ENCODE measurements at places on chromosomes 3 and 15. TPM values are rescaled to one million over a fixed set of nuclear protein-coding genes. Genes with fewer than 3 reads are reported as not detected.
A peak's percentile ranks its signal among the peaks of the same experiment; 100 is the strongest.

GRCh38 chr3:159432682-159433340, 555.8 kb upstream of the IL12A start:
- DNase-seq, result no peak

- DNase-seq, result no peak
Measured at GRCh38 chr3:178260887-178261565, 275.2 kb upstream of the KCNMB2 start.

- DNase-seq, result no peak
Measured at GRCh38 chr3:50573566-50574443, 4.5 kb downstream of the HEMK1 start.

DNA sequence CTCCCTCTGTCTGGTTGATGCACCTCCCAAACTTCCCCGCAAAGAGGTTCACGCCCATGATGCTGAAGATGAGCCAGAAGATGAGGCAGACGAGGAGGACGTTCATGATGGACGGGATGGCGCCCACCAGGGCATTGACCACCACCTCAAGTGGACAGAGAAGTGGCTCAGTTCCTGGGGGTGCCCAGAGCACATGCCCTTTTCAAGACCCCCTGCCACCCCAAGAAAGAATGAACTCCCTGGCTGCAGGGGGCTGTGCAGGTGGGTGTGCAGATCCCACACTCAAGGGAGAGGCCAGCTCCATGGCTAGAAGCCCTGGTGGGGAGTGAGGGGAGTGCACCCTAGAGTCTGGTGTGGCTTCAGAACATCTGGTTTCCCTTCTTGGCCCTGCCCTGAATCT, 64.1 kb downstream of the EXOG start:
- no peak for DNase-seq

DNA sequence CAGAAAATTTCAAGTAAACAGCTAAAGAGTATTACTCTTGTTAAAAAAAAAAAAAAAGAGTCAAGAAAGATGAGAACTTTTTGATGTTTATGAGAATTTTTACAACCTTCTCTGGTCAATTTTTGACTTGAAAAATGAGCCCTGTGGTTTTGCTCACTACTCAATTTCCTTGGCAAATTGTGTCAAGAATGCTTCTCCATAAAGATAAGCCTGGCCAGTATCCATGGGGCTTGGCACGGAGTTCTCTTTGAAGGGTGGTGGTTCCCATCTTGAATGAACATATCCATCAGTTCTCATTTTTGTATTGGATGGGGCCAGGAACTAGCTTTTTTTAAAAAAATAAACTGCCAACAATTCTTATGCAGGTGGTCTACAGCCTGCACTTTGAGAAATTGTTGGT, 179.9 kb downstream of the RYR3 start:
- DNase-seq, result no peak

GRCh38 chr3:14363379-14363778, 39.0 kb upstream of the SLC6A6 start:
- no peak for DNase-seq

GRCh38 chr15:60363087-60363549, 34.7 kb downstream of the ANXA2 start:
- DNase-seq, result no peak

GRCh38 chr3:23590424-23591273, 215.1 kb upstream of the UBE2E1 start:
- peak; percentile 78 for DNase-seq

DNA sequence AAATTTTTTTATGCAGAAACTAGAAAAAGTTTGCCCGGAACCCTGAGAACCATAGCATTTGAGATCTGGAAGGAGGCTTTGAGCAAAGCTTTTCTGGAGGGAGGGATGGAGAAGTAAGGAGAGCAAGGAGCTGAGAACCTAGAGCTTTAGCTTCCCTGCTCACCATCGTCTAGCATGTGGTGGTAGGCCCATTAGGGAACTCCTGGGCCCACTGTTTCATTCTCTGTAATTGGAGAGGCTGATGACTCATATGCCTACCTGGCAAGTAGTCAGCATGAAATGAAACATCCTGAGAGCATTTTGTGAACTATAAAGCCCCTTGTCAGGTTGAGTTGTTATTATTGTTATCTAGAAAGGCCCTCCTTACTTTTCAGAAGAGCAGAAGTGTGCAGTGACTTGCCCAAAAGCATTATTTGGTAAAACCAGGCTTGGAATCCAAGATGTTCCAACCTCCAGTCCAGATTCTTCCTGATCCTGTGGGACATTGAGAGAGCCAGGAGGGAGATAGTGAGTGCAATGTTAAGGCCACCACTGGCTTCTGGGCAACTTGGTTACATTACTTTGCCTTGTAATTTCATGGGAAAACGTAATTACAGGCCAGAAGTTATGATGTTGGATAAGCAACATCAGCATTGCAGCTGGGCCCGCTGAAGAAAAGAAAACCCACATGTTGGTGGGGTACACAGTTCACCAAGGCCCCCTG, 104.5 kb upstream of the BFSP2 start:
- DNase-seq, result peak; percentile 19

- DNase-seq, result no peak
Measured at GRCh38 chr3:129773691-129774663, 119.5 kb downstream of the TMCC1 start.

The ALCAM gene
- total RNA-seq, result 36.0 TPM

The OXTR gene
- total RNA-seq, result 5.0 TPM

The SERINC4 gene
- 0.13 TPM for total RNA-seq

The IQCF5 gene
- total RNA-seq, result not detected

The HTR3E gene
- total RNA-seq, result not detected
